Glutamatergic neuron (in vitro differentiated cells): ENCODE measurements at places on chromosomes 12 and 14. TPM values are rescaled to one million over a fixed set of nuclear protein-coding genes. Genes with fewer than 3 reads are reported as not detected.

Gene AKAP3
- total RNA-seq = 3.3 TPM

Gene RHNO1
- 14.8 TPM for total RNA-seq

Gene RHEBL1
- 2.3 TPM for total RNA-seq

Gene KCNJ8
- total RNA-seq = 0.66 TPM

Gene NYNRIN
- total RNA-seq = 33.5 TPM

Gene DLK1
- total RNA-seq = 37.3 TPM

Gene KLRD1
- 0.25 TPM for total RNA-seq

Gene KLRC1
- not detected for total RNA-seq

Gene RPL36AL
- 94.2 TPM for total RNA-seq

Gene MYF6
- total RNA-seq = not detected

Gene TOMM20L
- not detected for total RNA-seq

Gene SETD1B
- total RNA-seq = 35.0 TPM

- no peak for DNase-seq
Measured at GRCh38 chr14:69055999-69056788, 77.1 kb upstream of the ACTN1 start.

DNA sequence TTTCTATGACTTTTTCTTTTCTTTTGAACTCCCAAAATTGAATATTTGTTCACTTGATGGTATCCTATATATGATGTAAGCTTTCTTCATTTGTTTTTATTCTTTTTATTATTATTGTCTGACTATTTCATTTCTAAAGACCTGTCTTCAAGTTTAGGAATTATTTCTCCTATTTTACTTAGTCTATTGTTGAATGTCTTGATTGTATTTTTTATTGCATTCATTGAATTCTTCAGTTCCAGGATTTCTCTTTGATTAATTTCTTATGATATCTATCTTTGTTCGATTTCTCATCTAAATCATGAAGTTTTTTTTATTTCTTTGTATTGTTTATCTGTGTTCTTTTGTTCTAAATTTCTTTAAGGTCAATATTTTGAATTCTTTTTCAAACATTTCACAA lies 238.8 kb downstream of the TTC6 start:
- DNase-seq = no peak

GRCh38 chr12:29148911-29149690 lies at the start of gene FAR2:
Gene FAR2 (plus strand): TSS chr12:29149278. CDS start chr12:29270450, 121,172 bp downstream.
- peak; percentile 64 for DNase-seq

- DNase-seq = no peak
Measured at GRCh38 chr14:35352274-35353233, 52.0 kb downstream of the NFKBIA start.

GRCh38 chr12:121990114-121990647 lies 31.5 kb upstream of the BCL7A start:
- DNase-seq = no peak

DNA sequence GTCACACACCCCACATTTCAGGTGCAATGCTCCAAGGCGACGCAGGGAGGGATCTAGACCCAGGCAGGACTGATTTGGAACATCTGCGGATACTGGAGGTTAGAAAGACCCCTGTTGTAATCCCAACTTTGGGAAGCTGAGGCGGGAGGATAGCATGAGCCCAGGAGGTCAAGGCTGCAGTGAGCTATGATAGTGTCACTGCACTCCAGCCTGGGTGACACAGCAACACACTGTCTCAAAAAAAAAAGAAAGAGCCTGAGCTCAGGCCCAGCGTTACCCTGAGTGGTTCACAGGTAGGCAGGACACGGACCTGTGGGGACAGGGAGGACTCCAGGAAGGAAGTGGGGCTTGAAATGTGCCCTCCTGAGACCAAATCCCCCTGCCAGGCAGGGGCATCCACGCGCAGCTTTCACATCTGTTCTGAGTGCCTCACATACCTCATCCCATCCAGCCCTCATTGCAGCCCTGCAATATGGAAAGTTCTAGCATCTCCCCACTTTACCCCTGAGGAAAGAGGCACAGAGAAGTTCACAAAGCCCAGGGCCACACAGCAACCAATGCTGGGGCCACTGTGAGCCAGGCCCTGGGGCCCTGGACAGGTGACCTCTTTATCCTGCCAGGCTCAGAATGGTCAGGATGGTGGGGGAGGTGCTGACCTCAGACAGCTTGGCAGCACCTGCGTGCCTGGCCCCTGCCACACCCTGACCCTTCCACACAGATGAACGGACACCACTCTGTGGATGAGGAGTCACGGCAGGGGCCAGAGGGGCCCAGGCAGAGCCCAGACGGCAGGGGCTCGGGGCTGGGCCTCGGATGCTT lies 34.1 kb downstream of the CCDC85C start:
- DNase-seq = no peak

DNA sequence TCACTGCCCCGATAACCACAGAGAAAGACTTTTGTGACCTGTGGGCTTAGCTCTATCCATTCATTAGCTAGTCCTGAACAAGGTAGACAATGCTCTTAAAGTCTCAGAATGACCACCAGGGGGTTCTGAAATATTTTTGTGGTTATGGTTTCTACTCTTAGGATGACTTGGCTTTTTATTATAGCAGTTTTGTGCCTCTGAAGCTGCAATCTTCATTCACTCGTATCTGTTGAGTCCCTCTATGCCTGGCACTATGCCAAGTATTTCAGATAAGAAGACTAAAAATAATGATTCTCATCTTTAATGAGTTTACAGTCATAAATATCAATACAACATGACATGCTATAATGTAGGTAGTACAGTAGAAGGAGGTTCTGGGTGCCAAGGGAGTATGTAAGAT lies 130.8 kb upstream of the TRHDE start:
- no peak for DNase-seq

- no peak for DNase-seq
Measured at GRCh38 chr12:92421701-92422100, 276.1 kb upstream of the BTG1 start.

GRCh38 chr14:69845787-69846186 lies 33.4 kb upstream of the SMOC1 start:
- DNase-seq = no peak

GRCh38 chr12:48004053-48004941 lies at the start of gene COL2A1:
Gene COL2A1 (minus strand): TSS chr12:48004476. CDS start chr12:48004321, 155 bp downstream.
- peak; percentile 53 for DNase-seq

GRCh38 chr14:91350483-91350812 lies 67.2 kb downstream of the CCDC88C start:
- DNase-seq = no peak

- peak; percentile 54 for DNase-seq
Measured at GRCh38 chr12:68611094-68611805, 551 bp downstream of the RAP1B start.

DNA sequence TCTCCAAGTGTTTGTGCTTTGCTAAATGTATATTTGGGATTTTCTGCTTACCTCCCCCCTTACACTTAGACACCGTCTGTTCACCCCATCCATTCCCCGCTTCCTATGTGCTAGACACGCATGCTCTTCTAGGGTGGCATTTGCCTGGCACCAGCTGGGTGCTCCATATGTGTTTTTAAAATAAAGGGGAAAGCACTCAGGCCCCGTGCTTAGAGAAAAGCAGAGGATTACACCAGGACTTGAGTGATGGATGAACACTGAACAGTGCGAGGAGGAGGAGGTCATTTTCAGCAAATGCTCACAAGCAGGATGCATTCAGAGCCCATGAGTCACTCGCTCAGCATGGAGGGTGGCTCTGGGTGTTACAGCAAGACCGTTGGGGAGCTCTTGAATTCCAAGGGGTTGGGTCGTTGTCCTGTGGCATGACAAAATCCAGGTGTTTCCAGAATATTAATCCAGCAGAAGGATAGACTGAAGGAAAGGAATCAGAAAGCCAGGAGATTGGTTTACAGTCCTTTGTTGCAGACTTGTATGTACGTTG lies 2.9 kb upstream of the BDKRB1 start:
- DNase-seq = no peak

DNA sequence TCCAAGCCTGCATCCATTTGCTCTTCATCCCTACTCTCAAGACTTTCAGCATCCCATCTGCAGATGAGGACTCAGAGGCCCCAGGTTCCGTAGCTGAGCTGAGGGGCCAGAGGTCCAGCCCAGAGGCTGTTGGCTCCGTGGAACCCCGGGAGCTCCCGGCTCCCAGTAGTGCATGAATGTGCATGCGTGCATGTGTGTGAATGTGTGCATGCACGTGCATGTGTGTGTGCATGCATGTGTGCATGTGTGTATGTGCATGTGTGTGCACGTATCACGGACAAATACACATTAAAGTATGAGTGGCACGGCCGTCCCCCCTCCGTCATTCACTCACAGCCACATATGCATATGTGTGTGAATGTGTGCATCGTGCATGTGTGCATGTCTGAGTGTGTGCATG lies 149.9 kb downstream of the KIF26A start:
- DNase-seq = peak; percentile 6

DNA sequence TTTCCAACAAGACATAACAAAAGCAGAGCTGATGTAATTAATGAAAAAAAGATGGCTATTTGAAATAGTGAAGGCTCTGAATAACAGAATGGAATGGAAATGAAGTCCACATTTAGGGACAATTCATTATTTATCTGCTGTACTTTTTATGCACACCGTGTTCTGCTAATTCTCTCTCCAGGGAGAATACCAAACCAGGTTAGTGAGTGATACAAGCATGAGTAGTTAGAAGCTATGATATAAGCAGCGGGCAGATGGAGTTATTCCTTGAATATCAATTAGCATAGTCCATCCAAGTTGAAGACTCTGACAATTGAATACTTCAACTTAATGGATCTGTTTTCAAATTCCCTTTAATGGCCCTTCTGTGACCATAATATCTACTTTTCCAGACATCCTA lies 162.1 kb upstream of the TMTC2 start:
- DNase-seq = no peak

GRCh38 chr14:73133795-73134194 lies 2.5 kb upstream of the PSEN1 start:
- no peak for DNase-seq

DNA sequence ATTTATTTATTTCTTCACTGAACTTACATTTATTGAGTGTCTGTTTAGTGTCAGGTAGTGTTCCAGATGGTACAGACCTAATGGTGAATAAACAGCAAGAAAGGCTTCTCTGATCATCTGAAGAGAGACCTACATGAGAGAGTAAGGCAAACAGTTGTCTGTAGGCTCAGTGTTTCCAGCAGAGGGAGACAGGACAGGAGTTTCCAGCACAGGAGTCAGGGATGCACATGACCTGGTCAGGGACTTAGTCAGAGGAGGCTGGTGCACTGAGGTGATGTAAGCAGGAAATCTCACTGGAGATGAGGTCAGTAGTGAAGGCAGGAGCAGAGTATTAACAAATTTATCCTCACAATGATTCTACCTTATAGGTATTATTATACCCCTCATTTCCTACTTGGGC lies 233.2 kb downstream of the MDGA2 start:
- DNase-seq = peak; percentile 17

DNA sequence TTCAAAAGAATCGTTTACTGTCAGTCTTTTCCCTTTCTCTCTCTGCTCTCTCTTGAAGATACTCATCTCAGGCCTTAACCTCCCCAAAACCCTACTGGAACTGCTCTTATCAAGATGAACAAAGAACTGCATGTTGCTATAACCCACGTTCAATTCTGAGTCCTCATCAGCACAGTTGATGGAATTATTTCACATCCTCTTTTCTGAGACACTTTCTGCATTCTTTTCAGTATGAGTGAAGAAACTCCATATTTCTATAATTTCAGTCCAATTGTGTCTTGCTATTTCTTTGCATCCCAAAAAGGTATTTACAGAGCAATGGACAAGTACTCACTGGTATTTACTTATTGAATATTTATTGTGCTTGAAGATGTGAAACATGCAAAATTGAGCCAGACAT lies 160.1 kb upstream of the CPNE8 start:
- DNase-seq = no peak

DNA sequence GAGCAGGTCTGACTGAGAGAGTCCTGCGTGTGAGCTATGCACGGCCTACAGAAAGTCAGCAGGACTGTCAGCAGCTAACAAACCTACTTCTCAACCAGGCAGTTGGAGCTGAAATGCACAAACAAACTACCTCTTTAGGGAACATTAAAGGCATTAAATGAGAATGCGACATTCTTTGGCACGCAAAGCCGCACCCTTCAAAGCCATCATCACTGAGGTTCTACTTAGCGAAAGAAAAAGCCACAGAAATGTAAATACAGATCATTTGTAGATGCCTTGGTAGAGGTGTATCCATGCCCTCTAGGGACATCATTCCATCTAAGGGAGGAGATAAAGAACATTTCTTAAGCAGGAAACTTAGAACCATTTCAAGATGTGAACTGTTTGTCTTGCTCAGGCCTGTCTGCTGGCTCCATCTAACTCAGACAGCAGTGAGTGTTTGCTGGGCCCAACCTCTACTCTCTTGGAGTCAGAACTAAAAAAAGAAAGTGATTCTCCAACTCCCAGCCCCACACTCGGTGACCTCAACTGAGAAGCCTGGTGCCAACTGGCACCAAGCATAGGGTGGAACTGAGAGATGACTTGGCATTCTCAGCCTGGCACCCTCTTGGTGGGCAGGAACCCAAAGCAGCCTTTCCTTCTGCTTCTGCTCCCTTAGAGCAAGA lies 63.5 kb upstream of the MBIP start:
- no peak for DNase-seq

DNA sequence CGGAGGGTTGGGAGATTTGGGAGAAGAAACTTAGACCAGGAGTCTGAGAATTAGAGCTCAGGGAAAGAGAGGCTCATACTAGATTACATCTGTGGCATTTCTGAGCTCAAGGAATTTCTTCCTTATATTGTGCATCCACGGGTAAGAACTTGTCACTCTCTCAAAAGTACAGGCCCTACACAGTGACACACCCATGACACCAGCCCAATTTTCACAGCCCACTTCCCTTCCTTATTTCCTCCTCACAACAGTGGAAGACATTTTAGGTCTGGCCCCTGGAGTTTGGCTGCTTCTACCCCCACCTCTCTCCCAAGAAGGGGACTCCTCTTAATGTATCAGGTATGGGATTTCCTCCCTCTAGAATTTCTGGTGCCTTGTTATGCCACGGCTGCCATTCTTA lies 9.2 kb upstream of the ZNF385A start:
- no peak for DNase-seq

- no peak for DNase-seq
Measured at GRCh38 chr12:105992849-105993740, 145.7 kb downstream of the NUAK1 start.

GRCh38 chr12:115953450-115953849 lies 324.0 kb downstream of the MED13L start:
- no peak for DNase-seq

- DNase-seq = no peak
Measured at GRCh38 chr12:119573086-119573485, 20.5 kb upstream of the TMEM233 start.

GRCh38 chr12:104508752-104509446 lies 52.2 kb downstream of the CHST11 start:
- DNase-seq = no peak

GRCh38 chr12:58965568-58965967 lies 45.3 kb upstream of the LRIG3 start:
- no peak for DNase-seq

DNA sequence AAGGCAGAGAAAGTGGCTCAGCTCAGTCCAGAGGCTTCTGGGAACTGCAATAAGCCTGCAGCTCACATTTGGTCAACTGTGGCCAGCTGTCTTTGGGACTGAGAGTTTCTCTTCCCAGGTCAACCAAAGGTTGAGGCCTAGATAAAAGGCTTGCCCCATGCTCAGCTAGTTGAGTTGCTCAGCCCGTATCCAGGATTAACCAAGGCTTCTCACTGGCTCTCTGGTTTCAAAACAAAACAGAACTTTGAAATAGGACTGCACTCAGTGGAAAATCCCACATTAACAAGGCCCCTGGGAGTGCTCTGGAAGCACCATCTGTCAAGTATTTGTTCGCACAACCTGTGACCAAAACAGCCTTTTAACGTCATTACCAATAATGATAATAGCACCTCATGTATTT lies 40.3 kb upstream of the NUAK1 start:
- peak; percentile 55 for DNase-seq

GRCh38 chr14:65832431-65833266 lies 420.1 kb downstream of the FUT8 start:
- DNase-seq = no peak

- DNase-seq = no peak
Measured at GRCh38 chr12:143964-144649, 69.8 kb downstream of the SLC6A12 start.
